Stimulated activated CD4-positive, alpha-beta T cell treated with anti-CD3 and anti-CD28 coated beads, Interleukin-2, amount 100 ng/mL, for 48 hours (primary cell): ENCODE measurements at places on chromosomes 7 and 10.

GRCh38 chr10:15241306-15241705, 72.8 kb upstream of the NMT2 start:
- DNase-seq: no peak

DNA sequence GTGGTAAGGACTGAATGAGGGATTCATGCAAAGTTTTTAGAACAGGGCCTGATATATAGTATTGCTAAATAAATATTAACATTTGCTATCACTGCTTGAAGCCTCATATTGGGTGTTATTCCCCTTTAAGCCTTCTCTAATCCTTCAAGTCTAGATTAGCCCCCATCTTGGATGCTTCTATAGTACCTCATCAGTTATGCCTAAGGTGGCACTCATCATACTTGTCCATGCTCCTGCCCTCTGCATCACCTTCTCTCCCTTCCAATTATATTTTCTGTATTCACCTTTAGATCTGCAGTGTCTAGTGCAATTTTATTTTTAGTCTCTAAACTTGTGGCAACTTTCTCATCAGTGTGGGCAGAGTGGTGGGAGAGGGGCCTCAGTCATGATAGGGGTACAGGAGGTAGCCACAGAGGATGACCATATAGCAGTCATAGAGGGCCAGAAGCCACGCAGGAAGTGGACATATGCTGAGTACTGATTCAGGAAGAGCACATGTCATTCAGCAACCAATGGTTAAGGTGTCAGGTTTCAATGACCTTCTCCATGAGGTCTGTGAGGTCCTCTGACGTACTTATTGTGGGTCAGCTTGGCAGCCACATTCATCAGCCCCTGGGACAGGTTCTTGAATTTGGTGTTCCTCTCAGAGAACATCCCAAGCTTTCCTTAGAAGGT, 2.5 kb downstream of the ENTPD1 start:
- no peak for DNase-seq

GRCh38 chr10:124359336-124359832, 59.3 kb downstream of the OAT start:
- DNase-seq: no peak

GRCh38 chr7:10076660-10077300, 896.9 kb upstream of the PHF14 start:
- no peak for DNase-seq

DNA sequence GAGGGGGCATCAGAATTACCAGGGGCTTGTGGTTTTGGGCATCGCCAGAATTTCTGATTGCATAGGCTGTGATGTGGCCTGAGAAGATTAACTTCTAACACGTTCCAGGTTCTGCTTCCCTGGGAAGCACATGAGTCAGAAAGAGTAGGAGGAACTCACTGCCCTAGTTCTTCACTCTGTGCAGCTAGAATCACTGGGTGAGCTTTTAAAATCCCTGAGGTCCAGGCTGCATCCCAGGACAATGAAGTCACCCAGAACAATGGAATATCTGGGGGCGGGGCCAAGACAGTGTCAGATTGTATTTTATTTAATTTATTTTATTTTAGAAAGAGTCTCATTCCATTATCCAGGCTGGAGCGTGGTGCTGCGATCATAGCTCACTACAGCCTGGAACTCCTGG, 636.5 kb downstream of the CALN1 start:
- DNase-seq: no peak

DNA sequence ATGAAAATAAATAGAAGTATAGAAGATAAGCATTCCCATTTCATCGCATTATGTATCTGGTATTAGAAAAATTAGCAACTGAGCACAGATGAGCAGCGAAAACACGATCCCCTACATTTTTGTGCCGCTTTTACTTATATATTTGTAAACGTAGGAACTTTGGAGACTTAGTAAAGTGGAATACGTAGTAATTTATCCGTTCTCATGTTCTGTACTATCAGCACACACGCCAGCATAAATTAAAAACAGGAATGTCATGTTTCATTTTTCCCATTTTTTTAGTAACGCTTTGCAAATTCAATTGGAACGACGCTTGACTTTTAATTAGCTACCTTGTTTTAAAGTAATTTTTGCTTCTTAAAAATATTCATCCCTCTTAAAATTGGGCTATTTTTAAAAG, 2.4 kb downstream of the ZNRF2 start:
- DNase-seq: no peak

GRCh38 chr10:68562661-68563570, 2.8 kb downstream of the TET1 start:
- DNase-seq: no peak

DNA sequence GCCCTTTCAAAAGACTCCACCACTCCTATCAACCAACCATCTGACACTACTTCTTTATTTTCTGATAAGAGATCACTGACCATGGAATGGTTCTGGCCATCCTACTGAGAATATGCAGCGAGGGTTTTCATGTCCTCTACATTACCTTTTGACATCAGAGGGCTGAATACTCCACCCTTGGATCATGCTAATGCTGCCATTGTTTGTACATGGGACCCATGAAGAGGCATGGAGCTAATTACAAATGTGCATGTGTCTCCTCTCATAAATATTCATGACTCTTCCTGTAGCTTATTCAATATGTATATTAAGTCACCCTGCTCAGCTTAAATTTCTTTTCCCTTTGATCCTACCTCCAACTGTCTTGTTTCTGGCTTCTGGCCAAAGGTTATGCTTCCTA, 1065.8 kb upstream of the GHITM start:
- no peak for DNase-seq

GRCh38 chr7:5634107-5634950, 147.1 kb downstream of the RNF216 start:
- DNase-seq: no peak

GRCh38 chr7:116799916-116800315, 62.5 kb upstream of the CAPZA2 start:
- no peak for DNase-seq

GRCh38 chr7:107959527-107959898, 43.4 kb downstream of the LAMB1 start:
- no peak for DNase-seq

GRCh38 chr7:106563466-106564150, 97.3 kb downstream of the CCDC71L start:
- DNase-seq: no peak

DNA sequence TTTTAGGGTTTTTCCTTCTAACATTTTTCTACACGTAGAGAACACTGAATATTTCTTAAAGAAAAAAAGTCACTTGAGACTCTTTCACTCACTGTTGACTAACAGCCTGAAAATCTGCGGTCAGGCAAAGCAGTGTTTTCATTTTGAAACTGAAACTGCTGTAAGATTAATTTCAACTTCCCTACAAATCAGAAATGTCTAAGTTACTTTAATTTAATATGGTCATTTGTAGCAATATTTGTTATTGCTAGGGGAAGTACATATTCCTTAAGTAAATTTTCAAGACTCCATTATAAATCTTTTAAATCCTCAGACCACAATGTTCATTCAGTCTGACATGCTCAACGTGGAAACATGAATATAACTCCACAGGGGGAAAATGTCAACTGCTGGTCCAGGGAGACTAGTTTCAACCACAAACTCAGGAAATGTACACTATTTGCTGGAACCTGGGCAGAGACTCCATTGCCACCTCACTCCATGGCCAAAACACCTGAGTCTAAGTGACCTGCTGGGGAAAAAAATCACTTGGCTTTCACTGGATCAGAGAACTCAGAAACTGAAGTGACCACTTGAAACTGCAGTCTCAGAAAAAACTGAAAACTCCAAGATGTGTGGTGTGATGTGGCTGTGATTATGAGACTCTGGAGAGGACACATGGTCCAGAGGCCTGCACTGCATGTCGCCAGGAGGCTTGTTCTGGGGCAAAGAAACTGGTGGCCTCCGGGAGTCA, 161.2 kb downstream of the TAX1BP1 start:
- no peak for DNase-seq

- DNase-seq: no peak
These were observed 85.9 kb upstream of the GRB10 start for GRCh38 chr7:50868426-50869100.

- DNase-seq: no peak
These were observed 23.8 kb upstream of the STN1 start for GRCh38 chr10:103941801-103942200.

GRCh38 chr7:128104108-128104742, 73.0 kb upstream of the LRRC4 start:
- DNase-seq: no peak
